Astrocyte of the spinal cord (primary cell): ENCODE measurements at places on chromosomes 12 and 14.

DNA sequence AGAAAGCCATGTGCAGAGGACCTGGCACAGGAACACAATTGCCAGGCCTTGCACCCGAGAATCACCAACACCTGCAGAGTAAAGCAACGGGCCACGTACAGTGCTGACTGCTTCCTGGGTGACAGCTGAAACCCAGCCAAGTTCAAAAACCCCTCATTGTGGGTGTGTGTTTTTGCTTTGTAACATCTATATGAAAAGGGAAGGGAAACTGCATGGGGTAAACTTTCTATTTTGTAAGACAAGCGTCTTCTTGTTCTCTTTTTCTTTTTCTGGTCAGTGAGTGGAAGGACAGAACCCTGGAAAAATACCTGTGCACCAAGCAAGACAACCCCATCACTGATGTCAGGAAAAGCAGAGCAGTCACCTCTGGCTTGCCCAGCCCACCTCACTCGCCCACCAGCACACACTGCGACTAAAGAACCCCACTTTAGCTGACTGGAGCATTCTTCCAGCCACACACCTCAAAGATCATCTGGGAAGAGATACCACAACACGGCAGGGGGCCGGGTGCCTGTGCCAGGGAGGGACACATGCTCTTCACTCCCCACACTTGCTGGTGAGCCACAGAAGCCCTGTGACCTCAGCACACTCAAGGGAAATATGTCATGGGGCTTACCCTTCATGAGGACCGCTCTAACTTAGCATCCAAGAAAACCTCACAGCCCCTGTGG, 172.3 kb downstream of the NDUFA12 start:
- DNase-seq = no peak

GRCh38 chr12:92098594-92099380, 46.9 kb downstream of the BTG1 start:
- DNase-seq = no peak

DNA sequence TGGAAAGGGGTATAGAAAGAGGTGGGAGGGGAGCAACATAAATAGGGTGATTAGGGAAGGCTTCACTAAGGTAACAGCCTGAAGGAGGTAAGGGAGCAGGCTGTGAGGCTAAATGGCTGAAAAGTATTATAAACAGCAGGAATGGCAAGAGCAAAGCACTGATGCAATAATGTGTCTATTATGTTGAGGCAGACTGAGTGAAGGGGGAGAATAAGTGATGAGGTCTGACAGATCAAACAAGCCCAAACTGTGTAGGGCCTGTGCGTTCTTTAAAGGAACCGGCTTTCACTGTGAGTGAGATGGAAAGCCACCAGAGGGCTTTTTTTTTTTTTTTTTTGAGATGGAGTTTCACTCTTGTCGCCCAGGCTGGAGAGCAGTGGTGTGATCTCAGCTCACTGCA, 6.7 kb upstream of the VCPKMT start:
- DNase-seq = no peak

DNA sequence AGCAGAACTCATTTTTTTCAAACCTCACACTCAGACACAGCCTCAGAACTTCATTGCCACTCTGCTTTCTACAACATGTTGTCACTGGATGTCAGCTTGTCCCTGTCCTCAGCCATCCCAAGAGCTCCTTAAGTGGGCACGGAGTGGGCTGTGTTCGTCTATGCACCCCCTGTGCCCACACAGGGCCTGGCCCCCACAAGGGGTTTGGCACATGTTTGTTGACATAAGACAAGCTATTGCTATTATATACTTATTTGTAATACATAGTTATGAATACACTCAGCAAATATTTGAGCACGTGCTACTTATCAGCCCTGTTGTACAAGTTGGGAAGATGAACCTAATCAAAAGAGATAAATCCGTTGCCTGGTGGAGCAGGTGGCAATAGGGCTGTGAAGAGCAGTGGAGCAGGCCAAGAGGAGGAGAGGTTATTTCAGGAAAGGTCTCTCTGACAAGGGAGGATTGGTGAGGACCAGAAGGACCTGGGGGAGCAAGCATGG, 4.3 kb upstream of the BDKRB1 start:
- no peak for DNase-seq
